ENCODE measurements at places on chromosomes 12 and 14.

- no peak for DNase-seq
Observed at GRCh38 chr12:71270057-71270456, 112.3 kb upstream of the TSPAN8 start.

DNA sequence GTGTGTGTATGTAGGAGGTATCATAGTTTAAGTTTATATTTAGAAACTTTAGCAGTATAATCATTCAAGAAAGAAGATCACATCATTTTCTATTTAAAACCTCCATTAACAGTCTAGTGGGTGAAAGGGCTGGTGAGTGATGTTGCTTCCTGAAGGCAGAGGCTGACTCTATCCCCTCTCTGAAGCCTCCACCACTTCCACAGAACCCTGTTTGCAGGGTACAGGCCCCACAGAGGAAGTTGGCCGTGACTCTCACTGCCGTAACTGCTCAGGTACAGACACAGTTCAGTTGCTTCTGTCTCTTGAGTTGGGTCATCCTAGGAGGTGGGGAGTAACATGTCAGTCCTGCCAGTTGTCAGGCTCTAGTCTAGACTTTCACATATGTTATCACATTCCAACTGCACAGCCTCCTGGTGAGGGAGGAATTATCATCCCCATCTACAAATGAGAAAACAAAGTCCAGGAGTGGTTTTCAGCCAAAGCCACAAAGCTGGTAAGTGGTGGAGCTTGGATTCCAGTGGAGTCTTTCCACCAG is 31.5 kb downstream of the CFL2 start:
- no peak for DNase-seq

- DNase-seq, result no peak
Observed at GRCh38 chr12:1329784-1330476, 264.5 kb downstream of the FBXL14 start.

DNA sequence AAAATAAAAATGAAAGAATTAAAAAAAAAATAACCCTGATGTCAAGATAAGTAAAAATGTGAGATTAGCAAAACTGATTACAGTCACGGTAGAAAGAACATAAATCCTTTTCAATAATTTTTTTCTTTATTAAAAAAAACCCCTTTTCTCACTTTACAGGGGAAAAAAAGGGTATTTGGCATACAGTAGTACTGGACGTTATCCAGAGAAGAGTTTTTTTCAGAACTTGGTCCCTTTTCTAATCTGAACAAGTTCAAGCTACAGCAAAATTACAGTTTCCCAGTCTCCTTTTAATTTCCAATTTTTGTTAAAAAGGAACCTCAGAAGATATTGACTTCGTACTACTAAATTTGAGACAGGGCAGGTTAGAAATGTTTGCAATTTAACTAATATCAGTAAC is 134.7 kb upstream of the DCN start:
- DNase-seq, result no peak

DNA sequence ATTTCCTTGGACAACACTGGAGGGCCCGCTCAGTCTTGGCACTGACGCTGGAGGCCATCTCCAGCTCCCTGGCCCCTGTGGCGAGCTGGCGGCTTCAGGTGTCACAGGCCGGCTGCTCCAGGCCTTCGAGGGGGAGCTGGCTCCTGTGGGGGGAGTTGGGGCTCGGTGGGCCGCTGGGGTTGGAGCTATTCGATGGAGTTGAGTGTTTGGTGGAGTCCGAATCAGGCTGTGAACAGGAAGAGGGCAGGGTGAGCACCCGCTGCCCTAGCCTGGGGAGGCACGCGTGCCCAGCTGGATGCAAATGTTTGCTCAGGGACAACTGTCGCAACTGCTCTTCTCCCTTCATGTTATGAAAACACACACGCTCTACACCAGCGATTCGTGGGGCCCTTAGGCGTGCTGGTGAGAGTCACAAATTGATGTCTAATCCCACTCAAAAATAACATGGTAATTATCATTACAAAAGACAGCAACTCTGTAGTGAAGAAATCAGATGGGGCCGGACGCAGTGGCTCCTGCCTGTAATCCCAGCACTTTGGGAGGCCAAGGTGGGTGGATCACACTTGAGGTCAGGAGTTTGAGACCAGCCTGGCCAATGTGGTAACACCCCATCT is 11.3 kb downstream of the AMN start:
- DNase-seq, result no peak

DNA sequence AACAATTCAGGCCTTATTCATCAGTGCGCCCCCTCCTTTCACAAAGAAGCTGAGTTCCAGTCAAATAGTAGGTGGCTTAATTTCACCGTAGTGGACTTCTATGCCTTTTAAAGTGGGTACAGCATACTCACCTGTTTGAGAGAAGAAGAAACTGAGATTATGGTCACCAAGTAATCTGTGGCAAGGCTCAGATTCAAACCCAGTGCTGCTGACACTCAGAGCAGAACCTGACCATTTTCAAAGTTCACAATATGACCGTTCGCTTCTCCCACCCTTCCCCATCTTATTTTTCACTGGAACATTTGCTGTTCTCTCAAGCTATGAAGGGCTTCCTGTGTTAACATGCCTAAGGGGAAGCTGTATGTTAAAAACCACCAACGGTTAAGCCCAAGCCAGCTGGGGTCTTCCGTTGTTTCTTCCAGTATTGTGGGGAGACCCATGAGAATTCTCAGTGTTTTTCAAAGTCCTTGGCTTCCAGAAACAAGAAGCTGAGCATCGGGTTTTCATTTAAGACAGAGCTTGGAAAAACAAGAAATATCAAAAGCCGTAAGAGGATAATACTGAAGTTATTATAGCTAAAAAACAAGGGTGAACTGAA is 6.1 kb upstream of the PSMA6 start:
- DNase-seq, result no peak

GRCh38 chr12:37547611-37548010 is 769.0 kb upstream of the ALG10B start:
- no peak for DNase-seq

Measured in NCI-H1417 (cell line).